BE2C (cell line): ENCODE measurements at places on chromosomes 12 and 14.

GRCh38 chr12:53340398-53340797, 4.2 kb upstream of the SP7 start:
- no peak for DNase-seq

DNA sequence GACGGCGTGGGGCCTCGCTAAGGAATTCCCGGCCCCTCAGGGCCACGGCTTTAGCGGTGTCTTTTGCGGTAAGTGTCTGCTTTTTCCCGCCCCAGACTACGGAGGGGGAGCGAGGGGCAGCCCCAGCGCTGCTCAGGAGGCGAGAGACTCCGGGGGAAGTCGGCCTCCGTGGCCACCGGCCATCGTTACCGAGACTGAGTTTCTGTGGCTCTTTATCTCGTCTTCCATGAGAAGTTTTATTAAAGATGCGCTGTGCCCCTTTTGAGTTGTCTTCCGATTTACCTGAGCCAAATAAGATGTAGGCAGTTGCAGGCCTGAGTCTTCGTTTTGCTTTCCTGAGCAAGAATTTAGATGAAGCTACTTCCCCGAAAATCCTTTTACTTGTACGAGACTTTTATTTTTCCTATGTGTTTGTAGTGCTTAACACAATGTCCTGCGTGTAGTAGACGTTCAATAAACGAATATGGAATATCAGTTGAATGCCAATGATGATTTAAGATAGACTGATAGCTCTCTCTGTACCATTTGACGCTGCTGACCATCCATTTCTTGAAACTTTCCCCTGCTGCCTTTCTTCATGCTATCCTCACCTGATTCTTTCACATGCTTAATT, 462 bp downstream of the SRP54 start:
- DNase-seq: no peak

- no peak for DNase-seq
Observed at GRCh38 chr14:56423544-56423943, 156.1 kb upstream of the TMEM260 start.

DNA sequence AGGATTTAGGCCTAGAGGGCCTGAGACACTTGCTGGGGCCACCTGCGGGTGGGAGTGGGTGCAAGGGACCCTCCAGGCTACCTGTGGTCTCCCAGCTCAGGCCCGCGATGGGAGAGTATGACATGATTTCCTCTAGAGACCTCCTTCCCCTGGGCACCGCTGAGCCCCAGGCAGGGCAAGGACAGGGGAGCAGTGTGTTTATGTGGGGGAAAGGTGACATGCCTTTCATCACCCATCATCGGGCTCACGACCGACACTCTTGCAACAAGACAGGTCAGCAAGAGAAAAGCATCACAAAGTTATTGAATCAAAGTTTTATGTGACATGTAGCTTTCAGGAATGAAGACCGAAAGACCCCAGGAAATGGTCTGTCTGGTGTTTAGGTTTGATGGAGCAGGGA, 19.9 kb downstream of the SH2B3 start:
- no peak for DNase-seq

GRCh38 chr12:93696462-93696861, 19.3 kb downstream of the CRADD start:
- no peak for DNase-seq

- peak; percentile 66 for DNase-seq
Observed at GRCh38 chr14:100587086-100587762, at the start of gene BEGAIN. TSS of gene BEGAIN (minus strand) at chr14:100587417. CDS start at chr14:100587290, 127 bp downstream.

- no peak for DNase-seq
Observed at GRCh38 chr12:105819549-105819948, 319.2 kb downstream of the NUAK1 start.

GRCh38 chr12:47272412-47273190, 192.8 kb upstream of the AMIGO2 start:
- DNase-seq: no peak

GRCh38 chr12:4293299-4293965, 19.9 kb downstream of the CCND2 start:
- DNase-seq: no peak

GRCh38 chr12:26292596-26292995, 97.2 kb downstream of the SSPN start:
- DNase-seq: no peak

DNA sequence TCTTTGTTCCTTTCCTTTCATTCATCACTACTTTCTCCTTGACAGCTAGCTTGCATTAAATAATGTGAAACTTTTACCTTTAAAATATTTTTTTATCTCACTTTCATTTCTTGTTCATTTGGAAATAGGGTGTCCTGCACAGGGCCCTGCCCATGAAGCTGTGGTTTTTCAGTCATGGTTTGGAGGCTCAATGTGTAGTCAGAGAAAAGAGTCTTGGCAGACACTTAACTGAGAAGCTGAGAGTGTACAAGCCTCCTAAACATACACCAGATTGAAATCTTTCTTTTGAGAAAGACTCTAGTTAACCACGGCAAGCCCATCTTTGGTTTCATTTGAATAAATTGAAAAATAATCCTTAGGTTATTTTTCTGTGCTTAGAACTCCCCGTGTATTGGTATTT, 74.2 kb downstream of the KICS2 start:
- DNase-seq: no peak

DNA sequence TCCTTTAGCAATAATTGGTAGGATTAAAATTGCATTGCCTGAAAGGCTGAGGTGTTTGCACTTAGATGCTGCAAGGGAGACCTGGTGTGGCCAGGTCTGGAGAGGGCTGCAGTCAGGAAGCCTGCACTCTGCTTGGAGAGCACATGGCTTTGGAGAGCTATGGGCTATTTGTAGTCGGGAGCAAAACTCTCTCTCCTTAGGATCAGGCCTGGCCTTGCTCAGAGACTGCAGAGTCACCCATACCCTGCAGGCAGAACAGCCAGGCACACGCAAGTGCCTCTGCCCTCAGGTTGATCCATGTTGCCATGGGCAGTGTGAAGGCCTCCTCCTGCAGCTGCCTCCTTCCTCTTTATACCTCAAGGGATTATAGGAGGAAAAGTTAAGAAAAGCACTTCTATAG, 26.8 kb downstream of the CKB start:
- DNase-seq: no peak

GRCh38 chr12:121947981-121948380, 29.6 kb downstream of the CFAP251 start:
- DNase-seq: no peak

- no peak for DNase-seq
Observed at GRCh38 chr12:47707355-47707754, 1.5 kb upstream of the RPAP3 start.
